NCI-H187 (cell line): ENCODE measurements at places on chromosomes 13 and 19.

DNA sequence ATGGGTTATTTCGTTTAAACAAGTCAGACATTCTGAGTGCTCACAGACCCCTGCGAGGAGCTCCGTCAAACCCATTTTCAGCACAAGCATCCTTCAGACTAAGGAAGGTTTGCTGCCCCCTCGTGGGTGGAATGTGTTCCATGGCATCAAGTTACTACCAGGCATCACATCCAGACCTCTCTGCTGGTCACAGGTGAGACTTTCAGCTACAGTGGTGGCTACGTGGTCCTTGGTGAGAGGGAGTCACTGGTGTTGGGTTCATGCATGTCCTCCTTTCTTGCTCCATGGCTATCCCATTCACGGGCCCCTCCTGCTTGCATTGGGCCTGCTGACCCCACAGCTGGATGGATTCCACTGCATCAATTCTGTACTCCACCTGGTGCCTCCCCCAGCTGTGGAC is 9.1 kb upstream of the LILRB5 start:
- peak; percentile 43 for DNase-seq

GRCh38 chr13:102907016-102907756 is 61.4 kb downstream of the ERCC5 start:
- DNase-seq, result no peak

DNA sequence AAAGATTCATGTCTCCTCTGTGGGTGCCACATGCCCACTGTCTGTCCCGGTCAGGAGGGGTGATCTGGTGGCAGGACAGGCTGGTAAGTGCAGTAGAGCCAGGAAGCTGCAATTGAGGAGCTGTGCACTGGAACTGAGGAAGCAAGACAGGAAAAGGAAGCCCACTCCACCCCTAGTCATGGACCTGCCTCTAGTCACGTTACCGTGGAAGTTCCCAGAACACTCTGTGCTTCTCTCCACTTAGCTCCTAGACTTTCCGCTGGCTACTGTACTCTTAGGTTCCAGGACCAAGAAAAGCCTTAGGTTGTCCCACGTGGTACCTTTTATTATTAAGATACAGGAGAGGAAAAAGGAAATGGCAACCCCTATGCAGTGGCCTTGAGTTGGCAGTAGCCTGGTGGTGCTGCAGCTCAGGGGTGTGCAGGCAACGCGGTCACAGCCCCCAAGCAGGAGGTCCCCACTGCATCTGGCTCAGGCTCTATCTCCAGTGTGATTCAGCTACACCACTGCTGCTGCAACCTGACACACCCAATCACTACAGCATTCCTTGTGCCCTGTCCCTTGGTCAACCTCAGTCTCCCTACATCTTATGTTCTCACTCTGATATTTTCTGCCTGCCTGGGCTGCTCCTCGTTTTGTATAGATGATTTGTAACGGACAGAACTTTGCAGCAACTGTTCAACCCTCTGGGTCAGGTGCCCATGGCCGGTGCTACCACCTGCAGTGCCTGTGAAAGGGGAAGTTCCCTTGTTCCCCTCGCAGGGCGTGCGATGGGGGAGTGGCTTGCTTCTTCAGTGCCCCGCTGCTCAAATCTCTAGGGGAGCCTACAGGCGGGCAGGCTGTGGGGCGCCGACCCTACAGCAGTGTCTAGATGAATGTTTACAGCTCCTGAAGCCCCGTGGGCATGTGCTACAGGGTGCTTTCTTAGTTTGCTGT is 24.4 kb upstream of the GPR12 start:
- no peak for DNase-seq

GRCh38 chr19:21460686-21461085 is 44.7 kb upstream of the ZNF429 start:
- DNase-seq, result no peak

DNA sequence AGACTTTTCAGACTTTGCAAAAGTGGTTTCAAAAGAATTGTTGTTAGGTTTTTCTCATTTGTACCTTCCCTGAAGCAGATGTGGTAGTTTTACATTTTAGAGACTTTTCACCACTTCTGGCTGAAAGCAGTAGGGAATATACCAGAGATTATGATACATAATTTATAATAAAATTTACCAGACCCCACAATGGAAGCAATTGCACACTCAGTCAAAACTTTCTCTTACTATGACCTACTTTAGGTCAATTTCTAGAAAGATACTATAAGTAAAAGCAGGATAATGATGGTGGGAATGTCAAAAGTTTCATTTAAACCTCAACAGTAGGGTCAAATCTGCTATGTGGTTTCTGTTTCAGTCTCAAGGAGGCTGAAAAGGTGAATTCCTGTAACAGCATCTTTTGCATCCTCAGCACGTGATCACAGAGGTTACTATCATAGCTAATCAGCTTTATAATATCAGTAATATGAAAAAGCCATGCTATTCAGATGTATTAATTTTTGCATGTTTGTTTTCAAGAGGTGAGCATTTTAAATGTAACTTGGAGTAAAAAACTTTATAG is 26.9 kb downstream of the PCCA start:
- no peak for DNase-seq

DNA sequence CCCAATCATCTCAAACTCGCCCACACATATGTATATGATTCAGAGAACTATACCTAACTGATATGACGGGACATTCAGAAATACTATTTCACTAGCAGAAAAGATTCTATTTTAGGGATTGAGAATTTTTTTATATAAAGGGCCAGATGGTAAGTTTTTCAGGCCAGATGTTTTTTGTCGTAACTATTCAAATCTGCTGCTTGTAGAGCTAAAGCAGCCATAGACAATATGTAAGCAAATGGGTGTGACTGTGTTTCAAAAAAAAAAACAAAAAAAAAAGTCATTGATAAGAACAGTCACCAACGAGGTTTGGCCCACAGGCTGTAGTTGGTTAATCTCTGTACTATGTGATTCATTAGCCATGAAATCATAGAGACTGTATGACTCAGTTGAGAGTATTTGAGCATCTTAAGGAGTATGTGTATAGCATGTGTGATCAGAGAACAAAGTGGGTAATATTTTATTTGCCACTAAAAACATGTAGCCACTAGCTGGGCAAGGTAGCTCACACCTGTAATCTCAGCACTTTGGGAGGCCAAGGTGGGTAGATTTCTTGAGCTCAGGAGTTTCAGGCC is 2724.7 kb downstream of the PCDH9 start:
- no peak for DNase-seq

GRCh38 chr19:13892870-13893269 is 13.0 kb downstream of the BRME1 start:
- no peak for DNase-seq

GRCh38 chr13:103437651-103438050 is 371.4 kb upstream of the SLC10A2 start:
- DNase-seq, result no peak

DNA sequence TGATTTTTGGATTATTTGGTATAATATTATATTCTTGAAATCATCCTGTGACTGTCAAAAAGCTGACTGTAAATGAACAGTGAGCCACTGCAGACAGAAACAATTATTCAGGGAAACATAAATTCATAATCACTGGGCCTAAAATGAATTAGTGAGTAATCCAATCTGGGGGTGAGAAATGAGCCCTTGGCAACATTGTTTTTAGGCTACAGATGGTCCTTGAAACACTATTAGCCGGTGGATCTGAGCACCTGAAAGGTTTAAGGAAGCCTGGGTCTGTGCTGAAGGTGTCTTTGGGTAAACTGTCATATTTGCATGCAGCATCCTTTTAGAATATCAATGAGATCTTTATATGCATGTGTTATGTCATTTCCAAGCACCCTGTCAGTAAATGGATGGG is 290.7 kb downstream of the ATP8A2 start:
- DNase-seq, result no peak

GRCh38 chr13:46176756-46177155 is 5.2 kb downstream of the LCP1 start:
- no peak for DNase-seq

DNA sequence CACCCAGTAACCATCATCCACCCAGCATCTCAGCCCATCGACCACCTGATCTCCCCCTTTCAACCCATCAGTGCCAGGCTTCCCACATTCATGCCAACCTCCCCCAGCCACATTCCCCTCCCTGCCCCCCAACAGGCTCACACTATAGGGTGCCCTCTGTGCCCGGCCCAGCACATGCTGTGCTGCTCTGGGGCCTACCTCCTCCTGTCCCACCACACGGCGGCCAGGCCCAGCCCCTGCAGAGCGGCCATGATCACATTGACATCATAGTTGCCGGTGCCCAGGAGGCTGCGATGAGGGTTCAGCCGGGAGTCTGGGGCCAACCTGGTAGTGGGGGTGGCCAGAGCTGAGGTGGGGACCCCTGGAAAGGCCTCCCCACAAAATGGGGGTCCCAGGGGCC is 3.6 kb downstream of the JOSD2 start:
- DNase-seq, result no peak

DNA sequence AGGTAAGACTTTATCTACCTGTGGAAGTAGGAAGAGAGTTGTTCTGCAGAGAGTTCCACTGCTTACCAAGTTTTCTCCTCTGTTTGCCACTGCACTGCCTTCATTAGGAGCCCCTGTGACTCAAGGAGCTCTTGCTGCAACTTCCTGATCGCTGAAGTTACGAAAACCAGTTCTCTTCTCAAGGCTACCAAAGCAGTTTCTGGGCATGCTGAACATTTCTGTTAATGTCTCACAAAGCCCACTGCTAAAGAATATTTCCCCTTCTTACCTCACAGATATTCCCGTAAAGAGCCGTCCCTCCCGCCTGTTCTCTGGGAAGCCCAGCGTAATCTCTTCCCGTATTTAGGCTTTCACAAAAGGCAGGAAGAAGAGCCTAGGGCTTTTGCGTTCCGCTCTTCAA is 82.6 kb upstream of the OXGR1 start:
- DNase-seq, result no peak

DNA sequence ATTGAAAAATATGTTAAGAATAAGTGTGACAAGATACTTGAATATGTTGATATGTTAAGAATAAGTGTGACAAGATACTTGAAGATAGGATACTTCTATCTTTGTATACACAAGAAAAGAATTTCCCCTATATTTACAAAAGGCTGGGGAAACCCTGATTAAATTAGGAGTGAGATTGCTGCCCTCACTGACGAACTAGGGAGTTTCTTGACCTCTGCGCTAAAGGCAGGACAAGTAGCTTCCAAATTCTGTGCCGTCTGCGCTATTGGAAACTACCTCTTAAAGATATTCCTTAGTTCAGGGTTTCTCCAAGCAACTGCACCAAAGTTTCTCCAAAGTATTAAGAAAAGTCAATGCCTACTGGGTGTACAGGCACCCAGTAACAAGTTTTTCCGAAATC is 730 bp downstream of the ZNF260 start:
- DNase-seq, result no peak

DNA sequence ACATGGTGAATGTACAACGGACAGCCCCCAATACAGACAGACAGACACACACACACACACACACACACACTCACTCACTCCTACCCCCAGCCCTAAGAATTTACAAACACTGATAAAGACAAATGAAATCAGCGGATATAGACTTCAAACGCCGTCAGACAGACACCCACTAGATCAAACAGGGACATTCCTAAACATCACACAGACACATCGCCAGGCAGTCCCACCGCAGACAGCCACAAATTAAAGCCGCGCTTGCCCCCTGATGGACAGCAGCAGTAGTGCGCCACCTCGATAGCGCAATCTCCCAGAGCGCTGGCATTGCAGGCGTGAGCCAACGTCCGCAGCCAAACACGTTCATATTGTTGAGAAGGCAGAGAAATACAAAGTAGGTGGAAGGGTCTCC is 24.7 kb upstream of the ADGRE1 start:
- DNase-seq, result no peak

GRCh38 chr19:7870571-7871436 is 3.4 kb downstream of the PRR36 start:
- peak; percentile 41 for DNase-seq

DNA sequence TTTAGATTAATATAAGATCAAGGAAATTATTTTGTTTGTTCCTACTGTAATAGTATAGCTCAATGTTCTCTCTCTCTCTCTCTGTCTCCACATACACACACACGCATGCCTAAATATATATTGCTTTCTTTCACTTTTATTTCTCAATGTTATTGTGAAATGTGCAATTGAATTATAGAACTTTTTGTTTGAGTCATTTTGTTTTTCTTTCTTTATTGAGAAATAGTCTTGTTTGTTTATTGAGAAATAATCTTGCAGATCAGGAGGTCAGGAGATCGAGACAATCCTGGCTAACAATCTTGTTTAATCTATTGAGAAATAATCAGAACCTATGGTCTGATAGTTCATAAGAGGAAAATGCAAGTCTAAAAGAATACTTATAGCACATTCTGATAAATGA is 1581.3 kb downstream of the EFNB2 start:
- no peak for DNase-seq

DNA sequence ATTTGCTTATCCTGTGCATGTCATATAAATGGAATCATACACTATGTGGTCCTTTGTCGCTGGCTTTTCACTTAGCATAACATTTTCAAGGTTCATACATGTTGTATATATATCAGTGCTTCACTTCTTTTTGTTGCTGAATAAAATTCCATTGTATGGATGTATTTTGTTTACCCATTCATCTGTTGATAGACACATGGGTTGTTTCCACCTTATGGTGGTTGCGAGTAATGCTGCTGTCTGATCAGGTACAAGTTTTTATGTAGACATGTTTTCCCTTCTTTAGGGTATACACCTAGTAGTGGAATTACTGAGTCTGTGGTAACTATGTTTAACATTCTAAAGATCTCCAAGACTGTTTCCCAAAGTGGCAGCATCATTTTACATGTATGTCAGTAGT is 102.5 kb downstream of the RNF17 start:
- DNase-seq, result no peak

DNA sequence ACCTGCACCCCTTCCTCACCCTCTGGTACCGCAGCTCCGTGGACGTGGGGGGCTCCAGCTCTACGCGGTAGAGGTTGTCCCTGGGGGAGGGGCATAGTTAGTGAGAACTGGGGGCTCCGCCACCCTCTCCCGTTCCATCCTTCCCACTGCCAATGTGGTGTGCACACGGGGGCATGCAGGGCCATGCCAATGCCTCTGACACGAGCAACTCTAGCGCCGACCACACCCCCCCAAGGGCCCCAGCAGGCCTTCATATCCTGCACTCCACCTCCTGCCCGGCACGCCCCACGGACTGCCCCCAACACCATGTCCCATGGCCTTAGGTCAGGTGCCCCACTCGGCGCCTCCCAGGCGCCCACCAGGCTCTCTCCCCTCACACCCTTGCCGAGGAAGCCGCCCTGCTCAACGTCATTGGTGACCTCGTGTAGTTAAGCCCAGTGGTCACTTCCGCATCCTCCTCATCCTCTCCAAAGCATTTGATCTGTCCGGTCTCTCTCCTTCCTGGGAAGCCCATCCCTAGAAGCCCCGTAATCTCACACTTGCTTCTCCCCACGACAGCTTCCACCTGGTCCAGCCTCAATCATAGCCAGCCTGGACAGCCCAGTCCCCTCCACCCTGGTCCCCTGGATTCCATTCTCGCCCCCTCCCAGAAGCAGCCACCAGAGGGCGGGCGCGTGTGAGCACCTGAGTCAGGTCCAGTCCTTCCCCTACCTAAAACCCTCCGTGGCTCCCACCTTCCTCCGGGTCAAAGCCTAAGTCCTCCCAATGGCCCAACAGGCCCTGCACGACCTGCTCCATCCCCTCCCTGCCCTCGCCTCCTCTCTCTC is 2.1 kb downstream of the SEMA6B start:
- no peak for DNase-seq
